ENCODE measurements at places on chromosomes 7 and 10.

GRCh38 chr7:79622781-79623180 lies 169.3 kb upstream of the MAGI2 start:
- H3K27ac ChIP-seq: no peak overlapping the region
- no peak for DNase-seq
- H3K27me3 ChIP-seq: no peaks in the 10 kb centered on the region
- H3K4me1 ChIP-seq: no peaks in the 10 kb centered on the region
- H3K4me3 ChIP-seq: no peak overlapping the region

- H3K27me3 ChIP-seq: no peaks in the 10 kb centered on the region
- no peaks in the 10 kb centered on the region for H3K36me3 ChIP-seq
- no peak for DNase-seq
- H3K27ac ChIP-seq: no peak overlapping the region
Observed at GRCh38 chr7:98357751-98358161, 43.1 kb downstream of the BAIAP2L1 start.

GRCh38 chr7:29562307-29562706 lies 1.3 kb upstream of the PRR15 start:
- no peak overlapping the region for H3K4me3 ChIP-seq
- H3K36me3 ChIP-seq: peaks cover 2% of the 10 kb centered on the region
- H3K27ac ChIP-seq: no peak overlapping the region
- peaks cover 83% of the 10 kb centered on the region for H3K27me3 ChIP-seq
- peaks cover 23% of the 10 kb centered on the region for H3K4me1 ChIP-seq
- no peak for DNase-seq

GRCh38 chr10:126397156-126397555 lies 8.9 kb upstream of the ADAM12 start:
- H3K4me3 ChIP-seq: no peak overlapping the region
- no peaks in the 10 kb centered on the region for H3K27me3 ChIP-seq
- H3K27ac ChIP-seq: no peak overlapping the region
- no peaks in the 10 kb centered on the region for H3K36me3 ChIP-seq

DNA sequence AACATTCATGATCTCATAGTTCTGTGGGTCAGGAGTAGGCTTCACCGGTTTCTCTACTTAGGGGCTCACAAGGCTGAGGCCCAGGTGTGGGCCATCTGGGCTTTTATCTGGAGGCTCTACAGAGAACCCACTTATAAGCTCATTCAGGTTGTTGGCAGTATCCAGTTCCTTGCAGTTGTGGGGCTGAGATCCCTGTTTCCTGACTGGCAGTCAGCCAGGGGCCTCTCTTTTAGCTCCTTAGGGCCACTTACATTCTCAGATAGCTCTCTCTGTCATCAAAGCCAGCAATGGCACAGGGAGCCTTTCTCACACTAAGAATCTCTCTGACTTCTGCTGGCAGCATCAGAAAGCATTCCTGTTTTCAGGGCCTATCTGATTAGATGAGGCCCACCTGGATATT lies 18.2 kb upstream of the HECTD2 start:
- no peak for DNase-seq
- no peak overlapping the region for H3K4me3 ChIP-seq
- peaks cover 17% of the 10 kb centered on the region for H3K27me3 ChIP-seq
- H3K36me3 ChIP-seq: no peaks in the 10 kb centered on the region
- H3K4me1 ChIP-seq: peaks cover 3% of the 10 kb centered on the region

DNA sequence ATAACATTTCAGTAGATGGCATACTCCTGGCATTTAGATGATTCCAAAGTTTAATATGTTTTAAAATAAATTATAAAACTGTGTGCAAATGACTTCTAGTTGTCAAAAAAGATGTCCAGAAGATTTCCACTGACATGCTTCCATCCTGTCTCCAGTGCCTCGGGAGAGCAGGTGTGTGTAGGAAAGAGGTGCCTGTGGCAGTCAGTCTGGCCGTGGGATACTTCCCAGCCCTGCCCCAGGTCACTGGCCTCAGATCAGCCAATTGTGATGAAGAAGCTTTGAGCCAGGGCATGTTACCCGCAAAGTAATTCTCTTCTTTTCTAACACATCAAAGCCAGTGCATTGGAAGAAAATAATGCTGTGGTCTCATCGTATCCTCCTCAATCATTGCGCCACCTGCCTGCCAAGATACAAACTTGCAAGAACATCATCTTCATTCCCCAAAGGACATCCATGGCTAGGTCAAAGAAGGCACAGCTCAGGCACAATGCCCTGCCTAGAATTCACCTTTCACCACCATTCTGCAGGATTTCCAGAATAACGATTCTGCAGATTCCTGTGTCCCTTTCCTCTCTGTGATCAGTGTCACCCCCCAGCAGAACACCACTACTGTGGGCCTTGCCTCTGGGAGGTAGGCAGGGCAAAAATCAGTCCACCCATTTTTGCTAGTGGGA lies 6.3 kb upstream of the KCNMA1 start:
- peaks cover 48% of the 10 kb centered on the region for H3K27me3 ChIP-seq
- H3K4me3 ChIP-seq: no peak overlapping the region
- DNase-seq: peak; percentile 44
- peaks cover 3% of the 10 kb centered on the region for H3K4me1 ChIP-seq
- no peaks in the 10 kb centered on the region for H3K36me3 ChIP-seq

DNA sequence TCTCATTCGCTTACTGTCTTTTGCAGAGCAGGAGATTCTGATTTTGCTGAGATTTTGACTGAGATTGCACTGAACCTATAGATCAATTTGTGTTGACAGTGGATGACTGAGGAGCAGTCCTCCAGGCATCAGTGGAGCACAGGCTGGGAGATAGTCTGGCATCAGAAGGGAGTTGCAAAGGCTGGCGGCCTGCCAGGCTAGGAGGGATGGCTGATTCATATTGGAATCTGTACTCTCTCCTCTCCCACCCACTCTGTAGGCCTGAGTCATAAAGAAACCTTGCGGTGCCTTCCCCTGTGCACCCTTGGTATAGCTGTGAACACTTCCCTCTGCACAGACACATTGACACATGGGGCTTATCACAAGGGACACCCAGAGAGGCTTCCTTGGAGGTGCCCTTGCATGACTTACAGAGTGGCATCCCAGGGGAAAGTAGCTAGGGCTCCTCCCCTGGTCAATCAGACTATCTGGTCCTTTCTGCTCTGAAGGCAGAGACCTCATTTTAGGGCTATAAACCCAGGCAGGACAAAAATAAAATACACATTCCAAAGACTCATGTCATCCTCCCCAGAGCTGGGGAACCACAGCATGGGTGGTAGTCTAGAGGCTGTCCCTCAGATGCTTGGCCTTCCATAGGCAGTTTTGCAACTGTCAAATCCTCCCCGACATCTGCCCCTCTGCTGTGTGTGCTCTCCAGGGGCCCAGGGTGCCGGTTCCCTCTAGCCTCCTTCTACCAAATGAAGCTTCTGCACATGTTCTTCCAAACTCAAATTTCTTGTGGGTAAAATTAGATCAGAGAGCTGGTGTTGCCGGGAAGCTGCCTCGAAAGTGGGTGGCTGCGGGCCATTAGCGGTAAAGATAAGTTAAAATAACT lies 37.4 kb upstream of the EEPD1 start:
- DNase-seq: peak; percentile 90
- H3K36me3 ChIP-seq: no peaks in the 10 kb centered on the region
- H3K4me3 ChIP-seq: no peak overlapping the region

DNA sequence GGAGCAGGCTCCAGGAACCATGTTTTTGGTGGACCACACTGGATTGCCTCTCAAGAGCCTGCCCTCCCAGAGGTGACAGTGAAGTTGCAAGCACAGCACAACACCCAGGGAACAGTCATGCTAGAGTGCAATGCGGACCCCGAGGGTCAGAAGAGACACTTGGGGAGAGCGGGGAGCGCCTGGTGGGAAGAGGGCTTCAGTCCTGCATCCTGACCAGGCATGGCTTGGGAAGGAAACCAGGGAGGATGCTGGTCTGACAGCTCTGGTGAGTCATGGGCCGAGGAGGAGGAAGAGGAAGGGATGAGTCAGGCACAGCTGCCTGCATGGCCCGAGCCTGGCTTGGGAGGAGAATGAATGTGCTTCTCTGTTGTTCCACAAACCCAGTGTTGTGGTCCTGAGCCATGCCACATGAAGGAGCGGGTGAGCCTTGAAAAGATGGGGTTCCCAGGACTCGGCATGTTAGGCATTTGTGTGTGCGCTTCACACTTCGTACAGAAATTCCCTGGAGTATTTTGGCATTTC lies 29.5 kb upstream of the ANKRD2 start:
- H3K4me1 ChIP-seq: peaks cover 21% of the 10 kb centered on the region
- H3K4me3 ChIP-seq: no peak overlapping the region
- DNase-seq: peak; percentile 66
- H3K27me3 ChIP-seq: peaks cover 3% of the 10 kb centered on the region

- H3K4me3 ChIP-seq: no peak overlapping the region
- H3K36me3 ChIP-seq: no peaks in the 10 kb centered on the region
- H3K27me3 ChIP-seq: no peaks in the 10 kb centered on the region
- no peak for DNase-seq
- no peaks in the 10 kb centered on the region for H3K4me1 ChIP-seq
Observed at GRCh38 chr10:85791818-85792532, 574.6 kb downstream of the GRID1 start.

DNA sequence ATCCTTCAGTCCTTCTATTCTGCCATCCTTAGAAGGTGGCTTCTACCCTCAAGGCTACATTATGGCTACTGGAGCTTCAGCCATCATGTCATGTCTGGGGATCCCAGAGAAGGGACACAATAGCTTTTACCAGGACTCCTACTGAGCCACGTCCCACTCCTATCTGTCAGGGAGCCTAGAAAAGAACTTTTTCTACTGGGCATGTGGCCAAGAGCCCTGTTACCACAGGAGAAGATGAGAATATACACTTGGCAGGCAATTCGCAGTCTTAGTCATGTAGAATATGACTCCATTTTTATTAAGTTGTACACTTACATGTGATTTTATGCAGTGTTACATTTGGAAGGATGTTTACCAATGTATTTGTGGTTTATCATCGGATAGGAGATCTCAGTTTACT lies 64.6 kb upstream of the KCNMA1 start:
- H3K4me3 ChIP-seq: no peak overlapping the region
- peaks cover 20% of the 10 kb centered on the region for H3K27me3 ChIP-seq
- peaks cover 4% of the 10 kb centered on the region for H3K4me1 ChIP-seq
- DNase-seq: no peak

- no peak overlapping the region for H3K4me3 ChIP-seq
- H3K27me3 ChIP-seq: peaks cover 2% of the 10 kb centered on the region
- no peaks in the 10 kb centered on the region for H3K36me3 ChIP-seq
- no peak for DNase-seq
Observed at GRCh38 chr10:33871061-33871956, 536.8 kb upstream of the NRP1 start.

GRCh38 chr7:130641497-130641896 lies 27.1 kb downstream of the COPG2 start:
- DNase-seq: no peak
- peaks cover 17% of the 10 kb centered on the region for H3K4me1 ChIP-seq
- peaks cover 53% of the 10 kb centered on the region for H3K36me3 ChIP-seq
- H3K4me3 ChIP-seq: no peak overlapping the region

DNA sequence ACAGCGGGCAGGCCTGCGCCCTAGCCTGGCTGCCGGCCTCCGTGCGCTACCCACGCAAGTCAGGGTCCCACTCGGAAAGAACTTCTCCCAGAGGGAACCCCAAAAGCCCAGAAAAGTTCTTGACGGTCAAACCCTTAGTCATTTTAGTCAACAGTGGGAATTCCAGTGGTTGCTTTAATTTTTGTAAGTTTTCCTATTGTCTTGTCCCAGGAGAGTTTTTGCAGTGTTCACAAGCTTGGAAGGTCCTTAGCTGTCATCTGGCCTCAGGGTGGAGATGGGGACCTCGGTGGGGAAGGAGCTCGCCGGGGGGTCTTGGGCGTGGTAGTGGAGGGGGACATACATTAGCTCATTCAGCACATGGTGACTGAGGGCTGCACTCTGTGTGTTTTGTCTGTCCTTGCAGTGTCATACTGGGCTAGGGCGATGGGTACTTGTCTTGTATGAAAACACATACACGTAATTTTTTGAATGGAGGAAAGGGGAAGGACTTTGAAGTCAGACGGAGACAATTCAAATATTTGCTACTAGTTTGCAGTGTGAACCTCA lies 736 bp downstream of the MINDY4 start:
- peak overlapping the region; percentile 71 for H3K27ac ChIP-seq
- peaks cover 4% of the 10 kb centered on the region for H3K27me3 ChIP-seq
- no peak for DNase-seq
- H3K4me3 ChIP-seq: peak overlapping the region; percentile 76

GRCh38 chr7:104150470-104150869 lies 57.3 kb downstream of the ORC5 start:
- no peaks in the 10 kb centered on the region for H3K27me3 ChIP-seq
- no peak overlapping the region for H3K27ac ChIP-seq
- DNase-seq: no peak
- peaks cover 6% of the 10 kb centered on the region for H3K36me3 ChIP-seq

DNA sequence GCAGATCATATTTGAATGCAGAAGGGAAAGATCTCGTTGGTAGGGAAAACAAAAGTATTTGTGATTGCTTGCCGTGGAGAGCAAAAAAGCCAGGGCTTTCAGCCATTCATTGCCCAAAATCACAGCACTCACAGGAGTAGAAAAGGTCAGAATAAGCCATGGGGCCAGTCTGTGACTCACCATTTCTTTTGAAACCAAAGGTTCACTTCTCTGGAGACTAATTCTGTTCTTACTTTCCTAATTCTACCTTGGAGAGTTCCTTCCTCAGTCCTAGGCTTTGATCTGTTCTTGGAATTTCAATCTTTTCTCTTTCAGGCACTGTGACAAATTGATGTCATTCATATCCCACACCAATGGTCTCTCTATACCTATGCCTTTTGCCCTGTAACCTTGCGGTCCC lies 54.1 kb upstream of the FAM180A start:
- H3K27ac ChIP-seq: no peak overlapping the region
- peaks cover 12% of the 10 kb centered on the region for H3K27me3 ChIP-seq
- peaks cover 5% of the 10 kb centered on the region for H3K4me1 ChIP-seq

- no peaks in the 10 kb centered on the region for H3K27me3 ChIP-seq
- no peaks in the 10 kb centered on the region for H3K36me3 ChIP-seq
- no peaks in the 10 kb centered on the region for H3K4me1 ChIP-seq
- no peak for DNase-seq
- no peak overlapping the region for H3K4me3 ChIP-seq
Observed at GRCh38 chr10:17788646-17789045, 20.5 kb upstream of the MRC1 start.

GRCh38 chr7:46755120-46756034 lies 826.5 kb downstream of the TNS3 start:
- H3K4me3 ChIP-seq: no peak overlapping the region
- H3K27me3 ChIP-seq: no peaks in the 10 kb centered on the region
- H3K27ac ChIP-seq: no peak overlapping the region
- no peak for DNase-seq
- H3K4me1 ChIP-seq: no peaks in the 10 kb centered on the region
- no peaks in the 10 kb centered on the region for H3K36me3 ChIP-seq

DNA sequence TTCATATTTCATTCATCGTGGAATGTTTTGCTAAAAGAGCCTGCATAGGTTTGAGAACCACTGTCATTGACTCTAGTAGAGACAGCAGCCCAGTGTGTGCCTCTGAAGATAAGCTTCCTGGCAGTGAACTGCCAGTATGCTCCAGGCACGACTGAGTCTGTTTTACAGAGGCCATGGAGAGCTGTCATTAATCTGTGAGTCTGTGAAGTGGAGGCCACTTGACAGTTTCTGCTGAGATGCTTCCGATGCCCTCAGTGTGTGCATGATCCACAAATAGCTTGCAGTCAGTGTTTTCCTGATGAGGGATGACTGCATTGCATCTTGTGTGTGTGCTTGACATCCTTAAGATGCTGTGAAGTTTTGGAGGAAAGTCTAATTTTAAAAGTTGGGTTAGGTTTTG lies 162.2 kb downstream of the PFKFB3 start:
- H3K27ac ChIP-seq: no peak overlapping the region
- no peak overlapping the region for H3K4me3 ChIP-seq
- no peaks in the 10 kb centered on the region for H3K4me1 ChIP-seq
- peaks cover 20% of the 10 kb centered on the region for H3K36me3 ChIP-seq
- no peak for DNase-seq

- no peaks in the 10 kb centered on the region for H3K27me3 ChIP-seq
- H3K4me1 ChIP-seq: no peaks in the 10 kb centered on the region
- no peaks in the 10 kb centered on the region for H3K36me3 ChIP-seq
- DNase-seq: no peak
- no peak overlapping the region for H3K27ac ChIP-seq
- H3K4me3 ChIP-seq: no peak overlapping the region
Observed at GRCh38 chr10:19853831-19854230, 37.6 kb downstream of the PLXDC2 start.

All from activated CD8-positive, alpha-beta memory T cell treated with anti-CD3 and anti-CD28 coated beads, Interleukin-2, amount 10 ng/mL, durations not matched to agents 7 days and 5 days (primary cell).